ENCODE measurements at places on chromosomes 13 and 19.

DNA sequence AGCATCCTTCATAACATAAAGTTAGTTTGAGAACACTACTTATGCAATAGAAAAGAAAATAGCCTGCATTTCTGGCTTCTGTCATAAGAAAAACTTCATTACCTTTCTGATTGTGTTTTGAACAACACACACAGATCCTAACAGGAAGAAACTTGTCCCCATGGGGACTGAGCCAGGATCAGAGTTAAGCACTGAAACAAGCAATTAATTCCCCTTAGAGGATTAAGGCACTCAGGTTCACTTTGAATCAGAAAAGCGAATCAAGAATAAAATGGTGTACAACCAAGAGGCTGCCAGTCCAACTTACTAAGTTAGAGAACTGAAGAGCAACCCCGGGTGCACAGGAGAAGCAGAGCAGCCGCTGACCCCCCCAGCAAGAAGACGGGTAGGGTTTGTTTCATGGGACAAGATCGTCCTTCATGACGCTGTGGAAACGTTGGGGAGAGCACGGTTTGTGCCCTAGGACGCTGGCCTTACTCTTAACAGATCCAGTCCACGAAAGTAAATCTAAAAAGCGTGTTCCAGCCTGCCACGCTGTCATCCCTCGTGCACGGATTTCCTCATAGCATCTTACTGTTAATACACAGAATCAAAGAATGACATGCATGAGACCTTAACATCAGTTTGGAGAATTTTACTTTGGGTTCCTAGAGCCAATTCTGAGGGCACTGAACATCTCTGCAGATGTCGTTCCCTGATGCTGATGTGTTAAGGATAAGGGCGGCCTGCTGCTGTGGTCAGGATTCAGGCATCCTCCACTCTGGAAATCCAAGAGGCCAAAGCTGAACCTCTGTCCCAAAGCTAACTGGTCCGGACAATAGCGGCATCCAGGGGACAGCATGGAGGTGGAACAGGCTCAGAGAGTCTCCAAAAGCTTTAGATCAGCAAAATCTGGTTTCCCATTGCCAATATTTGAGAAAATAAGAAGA lies 46.4 kb downstream of the GGACT start:
- DNase-seq: no peak

DNA sequence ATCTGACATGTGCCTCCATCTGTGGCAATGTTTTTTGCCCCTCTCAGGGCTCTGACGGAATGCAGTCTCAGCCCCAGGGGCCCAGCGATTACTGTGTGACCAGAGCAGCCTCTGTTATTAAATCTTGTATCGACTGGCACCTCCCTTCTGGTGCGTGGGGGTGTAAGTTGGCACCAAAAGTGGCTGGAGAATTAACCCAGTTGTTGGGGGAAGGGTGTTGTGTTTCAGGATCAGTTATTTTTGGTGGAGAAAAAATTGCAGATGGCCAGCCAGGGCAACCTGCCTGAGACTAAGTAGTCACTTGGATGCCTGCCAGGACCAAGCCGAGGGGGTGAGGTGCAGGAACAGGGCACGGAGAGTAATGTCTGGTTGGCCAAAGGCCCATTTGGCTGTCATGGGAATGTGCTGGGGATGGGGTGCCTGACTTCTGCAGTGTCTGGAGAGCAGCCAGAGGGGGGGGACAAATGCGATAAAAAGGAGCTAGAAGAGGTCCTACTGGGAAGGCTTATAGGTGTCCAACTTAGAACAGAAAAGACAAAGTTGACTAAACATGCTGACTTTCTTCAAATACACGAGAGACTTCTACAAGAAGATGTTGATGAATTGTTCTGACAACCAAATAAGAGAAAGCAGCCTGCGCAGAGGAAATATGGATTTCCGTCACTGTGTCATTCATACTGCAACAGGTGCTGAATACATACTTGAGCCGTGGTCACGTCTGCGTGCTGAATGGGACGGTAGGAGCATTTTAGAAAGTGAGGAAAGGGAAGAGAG lies 69.8 kb downstream of the SIAH3 start:
- no peak for DNase-seq

- no peak for DNase-seq
These were observed 173.2 kb upstream of the TRPC4 start for GRCh38 chr13:38042771-38043170.

GRCh38 chr13:76440568-76440967 lies 445.6 kb downstream of the KCTD12 start:
- no peak for DNase-seq

GRCh38 chr13:67554746-67555452 lies 324.8 kb upstream of the PCDH9 start:
- no peak for DNase-seq

GRCh38 chr19:35757231-35757748 lies 461 bp upstream of the HSPB6 start:
- peak; percentile 58 for DNase-seq

DNA sequence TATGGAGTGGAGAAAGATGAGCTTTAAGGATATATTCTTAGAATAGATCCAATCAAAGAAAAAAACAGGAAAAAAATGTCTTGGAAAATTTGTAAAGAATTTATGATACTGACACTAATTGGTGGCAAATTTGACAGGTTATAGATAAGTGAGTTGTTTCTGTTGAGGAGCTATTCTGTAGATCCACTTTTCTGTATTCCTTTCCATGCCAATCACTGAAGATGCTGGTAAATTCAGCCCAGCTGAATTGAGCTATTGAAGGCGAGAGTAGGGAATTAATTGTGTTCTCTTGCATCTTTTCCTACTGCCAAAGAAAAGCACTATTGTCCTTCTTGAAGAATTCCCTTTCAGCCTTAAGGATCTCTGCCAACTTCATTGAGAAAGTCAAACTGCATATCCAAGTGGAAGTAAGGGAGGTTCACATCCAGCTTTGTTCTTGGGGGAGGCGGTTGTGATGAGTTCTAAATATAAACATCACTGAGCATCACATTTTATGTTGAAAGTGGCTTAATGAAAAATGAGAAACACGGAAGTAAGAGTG lies 113.1 kb downstream of the PCDH9 start:
- no peak for DNase-seq

GRCh38 chr13:32866921-32867320 lies 149.3 kb upstream of the KL start:
- no peak for DNase-seq

- DNase-seq: no peak
These were observed 814.4 kb downstream of the EFNB2 start for GRCh38 chr13:105721016-105721415.

GRCh38 chr13:25088562-25089221 lies 7.2 kb upstream of the PABPC3 start:
- no peak for DNase-seq

GRCh38 chr19:16335226-16335625 lies 10.6 kb downstream of the KLF2 start:
- DNase-seq: no peak

DNA sequence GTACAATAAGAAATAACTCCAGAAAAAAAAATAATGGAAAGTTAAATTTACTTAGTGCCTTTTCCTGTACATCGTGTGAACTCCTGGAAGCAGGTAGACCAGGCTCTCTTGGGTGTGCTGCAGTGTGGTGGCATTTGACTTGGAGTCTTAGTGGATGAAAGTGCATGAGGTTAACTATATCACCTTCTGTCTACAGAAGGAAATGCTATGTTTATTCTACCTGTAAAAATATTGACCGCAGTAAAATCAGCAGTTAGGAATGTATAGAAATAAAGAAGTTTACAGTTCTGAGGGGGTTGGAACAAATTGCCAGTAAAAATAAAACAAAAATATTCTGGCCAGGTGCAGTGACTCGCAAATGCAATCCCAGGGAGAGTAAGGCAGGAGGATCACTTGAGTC lies 722.1 kb downstream of the LIG4 start:
- no peak for DNase-seq

DNA sequence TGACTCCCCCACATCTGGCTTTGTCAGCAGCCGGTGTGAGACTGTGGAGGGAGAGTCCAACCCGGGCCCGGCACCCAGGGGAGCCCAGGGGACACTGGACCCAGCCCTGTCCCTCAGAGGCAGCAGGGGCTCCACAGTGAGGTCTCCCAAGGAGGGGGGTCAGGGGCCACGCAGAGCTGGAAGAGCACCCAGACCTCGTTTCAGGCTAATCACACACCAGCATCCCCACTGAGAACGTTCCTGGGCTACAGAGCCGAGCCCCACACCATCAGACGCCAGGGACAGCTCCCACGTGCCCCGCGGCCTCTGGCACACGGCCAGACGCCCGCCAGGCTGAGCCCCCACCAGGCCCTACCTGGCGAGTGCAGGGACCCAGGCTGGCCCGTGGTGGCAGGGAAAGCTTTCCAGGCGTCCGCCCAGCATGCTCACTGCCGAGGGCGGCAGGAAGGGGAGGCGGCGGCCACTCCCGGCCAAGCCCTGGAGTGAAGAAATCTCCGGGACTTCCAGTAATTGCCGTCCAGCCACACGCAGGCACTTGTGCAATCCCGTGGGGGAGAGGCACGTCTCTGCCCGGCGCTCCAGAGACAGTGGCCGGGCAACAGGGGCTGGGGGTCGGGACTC lies 19.2 kb downstream of the SBNO2 start:
- no peak for DNase-seq

- DNase-seq: no peak
These were observed 1194.0 kb downstream of the PCDH9 start for GRCh38 chr13:66036024-66036614.

DNA sequence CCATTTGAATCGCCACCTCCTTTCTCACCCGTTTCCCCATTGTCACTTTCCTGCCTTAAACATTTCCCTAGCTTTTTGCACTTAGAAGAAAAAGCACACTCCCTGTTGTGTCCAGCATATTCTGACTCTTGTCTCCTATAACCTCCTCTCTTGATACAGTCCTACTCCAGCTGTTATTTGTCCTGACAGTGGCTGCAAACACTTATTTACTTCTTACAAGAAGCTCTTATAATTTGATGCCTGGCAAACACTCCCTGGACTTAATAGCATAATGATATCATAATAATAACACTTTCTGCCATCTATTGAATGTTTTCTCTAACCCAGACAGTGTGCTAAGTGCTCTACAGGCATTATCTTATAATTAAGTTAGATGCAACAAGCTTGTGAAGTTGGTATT lies 76.6 kb downstream of the DGKH start:
- no peak for DNase-seq

DNA sequence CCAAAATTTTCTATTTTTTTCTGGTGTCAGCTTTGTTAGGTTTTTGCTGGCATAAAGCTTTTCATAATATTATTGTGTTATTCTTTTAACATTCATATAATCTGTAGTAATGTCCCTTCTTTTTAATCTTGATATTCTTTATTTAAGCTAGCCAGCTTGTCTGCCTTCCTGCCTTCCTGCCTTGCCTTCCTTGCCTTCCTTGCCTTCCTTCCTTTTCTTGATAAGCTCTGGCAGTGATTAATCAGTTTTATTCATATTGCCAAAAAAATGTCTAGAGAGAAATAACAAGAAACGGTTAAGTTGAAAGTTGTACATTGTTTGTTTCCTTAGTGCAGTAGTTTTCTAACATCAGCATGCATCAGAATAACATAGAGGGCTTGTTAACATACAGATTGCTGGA lies 257.5 kb downstream of the MAB21L1 start:
- DNase-seq: no peak

- no peak for DNase-seq
These were observed 201.4 kb downstream of the DIAPH3 start for GRCh38 chr13:59962343-59962742.

GRCh38 chr13:73262862-73263627 lies 204.2 kb downstream of the KLF5 start:
- DNase-seq: no peak

DNA sequence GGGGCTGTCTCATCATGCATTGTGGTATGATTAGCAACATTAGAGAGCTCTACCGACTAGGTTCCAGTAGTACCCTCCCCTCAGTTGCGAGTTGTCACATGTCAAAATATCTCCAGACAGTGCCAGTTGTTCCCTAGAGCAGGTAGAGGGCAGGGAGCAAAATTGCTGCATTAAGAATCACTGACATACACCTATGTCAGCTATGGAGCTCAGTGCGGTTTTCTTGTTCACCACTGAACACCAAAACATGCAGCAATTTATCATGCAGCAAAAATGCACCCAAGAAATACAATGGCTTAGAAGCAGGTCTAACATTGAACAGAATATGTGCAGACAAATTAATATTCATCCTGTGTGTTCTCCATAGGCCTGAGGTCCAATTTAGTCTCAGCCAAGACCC lies 186.9 kb upstream of the STARD13 start:
- no peak for DNase-seq

DNA sequence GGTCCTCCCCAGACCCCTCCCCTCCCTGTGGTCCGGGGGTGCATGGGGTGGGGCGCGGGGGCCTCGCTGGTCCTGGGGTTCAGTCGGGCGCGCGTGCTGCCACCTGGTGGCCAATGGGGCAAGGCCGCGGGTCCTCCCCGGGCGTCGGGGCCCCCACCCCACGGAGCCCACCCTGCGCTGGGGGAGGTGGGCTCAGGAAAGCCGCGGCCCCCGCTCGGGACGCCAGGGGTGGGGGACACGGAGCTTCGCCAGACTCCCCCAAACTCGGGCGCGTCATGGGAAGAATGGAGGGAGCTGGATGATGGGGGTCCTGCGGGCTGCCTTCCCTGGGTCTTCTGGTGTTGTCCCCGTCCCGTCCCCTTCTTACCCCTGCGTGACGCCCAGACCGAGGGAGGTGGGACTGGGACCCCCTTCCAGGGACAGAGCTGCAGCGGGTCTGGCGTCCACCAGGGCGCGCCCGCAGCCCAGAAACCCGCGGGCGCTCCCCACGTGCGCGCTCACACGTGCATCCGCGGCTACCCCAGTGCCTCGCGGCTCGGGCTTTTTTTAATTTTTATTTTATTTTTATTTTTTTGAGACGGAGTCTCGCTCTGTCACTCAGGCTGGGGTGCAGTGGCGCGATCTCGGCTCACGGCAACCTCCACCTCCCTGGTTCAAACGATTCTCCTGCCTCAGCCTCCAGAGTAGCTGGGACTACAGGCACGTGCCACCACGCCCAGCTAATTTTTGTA lies 19.8 kb upstream of the TCF3 start:
- peak; percentile 68 for DNase-seq

DNA sequence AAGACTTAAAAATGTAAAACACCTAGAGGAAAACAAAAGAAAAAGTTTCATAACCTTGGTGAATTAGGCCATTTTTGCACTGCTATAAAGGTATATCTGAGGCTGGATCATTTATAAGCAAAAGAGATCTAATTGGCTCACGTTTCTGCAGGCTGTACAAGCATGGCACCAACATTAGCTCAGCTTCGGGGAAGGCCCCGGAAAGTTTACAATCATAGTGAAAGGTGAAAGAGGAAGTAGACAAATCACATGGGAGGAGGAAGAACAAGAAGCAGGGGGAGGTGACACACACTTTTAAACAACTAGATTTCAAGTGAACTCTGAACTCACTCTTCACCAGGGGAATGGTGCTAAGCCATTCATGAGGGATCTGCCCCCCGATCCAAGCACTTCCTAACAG lies 1358.5 kb upstream of the PCDH9 start:
- no peak for DNase-seq
